ENCODE measurements at places on chromosomes 1 and 21.

DNA sequence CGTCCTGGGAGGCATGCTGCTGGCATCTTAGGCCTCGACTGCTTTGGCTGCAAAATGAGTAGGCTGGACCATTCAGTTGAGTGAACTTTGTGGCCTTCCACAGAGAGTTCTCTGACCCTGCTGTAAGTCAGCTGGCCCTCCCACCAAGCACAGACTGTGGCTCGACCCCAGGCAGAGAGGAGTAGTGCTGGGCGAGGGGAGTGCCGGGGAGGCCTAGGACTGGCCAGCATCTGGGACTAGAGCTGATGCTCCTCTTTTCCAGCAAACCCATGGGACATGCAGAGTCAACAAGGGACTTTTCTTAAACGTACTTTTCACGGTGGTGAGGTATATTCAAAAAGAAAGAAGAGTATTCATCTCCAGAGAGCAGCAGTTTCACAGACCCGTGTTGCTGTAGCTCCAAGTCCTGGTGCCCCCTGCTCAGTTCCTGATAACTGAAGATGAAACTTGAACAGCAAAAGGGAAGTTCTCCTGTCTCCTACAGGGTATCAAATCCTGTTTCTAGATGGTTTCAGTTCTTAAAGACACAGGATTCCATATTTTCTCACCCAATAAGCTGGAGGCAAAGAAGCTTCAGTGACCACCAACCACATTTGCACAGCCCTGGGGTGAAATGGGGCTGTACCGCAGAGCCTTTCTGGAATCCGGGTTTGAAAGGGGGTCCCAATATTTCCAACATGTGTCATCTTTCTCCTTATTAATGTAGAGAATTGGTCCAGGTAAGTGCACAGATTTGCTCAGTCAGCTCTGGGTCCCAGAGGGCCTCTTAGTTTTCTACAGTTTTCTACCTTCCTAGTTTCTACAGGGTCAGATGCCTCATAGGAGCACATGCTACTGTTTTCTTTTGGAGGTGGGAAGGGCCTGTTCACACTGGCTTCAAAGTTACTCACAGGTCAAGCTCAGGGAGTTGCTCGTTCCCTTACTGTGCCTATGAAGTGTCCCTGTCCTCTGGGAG lies 20.9 kb downstream of the BATF3 start:
- no peak for DNase-seq

GRCh38 chr1:78630600-78630999 lies 10.4 kb downstream of the IFI44L start:
- DNase-seq: no peak

DNA sequence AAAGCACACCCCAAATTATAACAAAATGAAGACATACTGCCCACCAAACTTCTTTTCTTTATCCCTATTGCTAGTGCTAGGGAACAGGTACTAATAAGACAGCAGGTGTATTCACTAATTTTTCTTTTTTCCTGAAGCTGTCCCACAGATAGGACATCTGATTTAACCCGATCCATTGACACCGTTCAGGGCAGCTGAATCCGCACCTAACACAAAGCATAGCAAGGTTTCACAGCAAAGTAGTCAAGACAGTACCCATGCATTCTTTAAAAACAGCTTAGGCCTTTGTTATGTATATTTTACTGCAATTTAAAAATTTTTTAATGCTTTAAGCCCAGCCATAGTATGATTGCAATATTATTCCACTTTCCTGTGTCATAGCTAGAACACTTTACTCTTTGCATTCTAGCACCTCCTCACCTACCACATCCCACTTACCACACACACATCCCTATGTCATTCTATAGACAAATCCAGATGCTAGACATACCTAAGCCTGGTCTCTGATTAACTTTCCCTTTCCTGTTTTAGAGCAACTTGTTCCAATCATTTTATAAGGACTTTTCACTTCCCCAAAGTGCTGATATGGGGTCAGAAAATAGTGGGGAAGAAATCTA lies 40.4 kb downstream of the GATAD2B start:
- no peak for DNase-seq

- DNase-seq: no peak
These were observed 62.5 kb upstream of the ARHGAP29 start for GRCh38 chr1:94299627-94300553.

DNA sequence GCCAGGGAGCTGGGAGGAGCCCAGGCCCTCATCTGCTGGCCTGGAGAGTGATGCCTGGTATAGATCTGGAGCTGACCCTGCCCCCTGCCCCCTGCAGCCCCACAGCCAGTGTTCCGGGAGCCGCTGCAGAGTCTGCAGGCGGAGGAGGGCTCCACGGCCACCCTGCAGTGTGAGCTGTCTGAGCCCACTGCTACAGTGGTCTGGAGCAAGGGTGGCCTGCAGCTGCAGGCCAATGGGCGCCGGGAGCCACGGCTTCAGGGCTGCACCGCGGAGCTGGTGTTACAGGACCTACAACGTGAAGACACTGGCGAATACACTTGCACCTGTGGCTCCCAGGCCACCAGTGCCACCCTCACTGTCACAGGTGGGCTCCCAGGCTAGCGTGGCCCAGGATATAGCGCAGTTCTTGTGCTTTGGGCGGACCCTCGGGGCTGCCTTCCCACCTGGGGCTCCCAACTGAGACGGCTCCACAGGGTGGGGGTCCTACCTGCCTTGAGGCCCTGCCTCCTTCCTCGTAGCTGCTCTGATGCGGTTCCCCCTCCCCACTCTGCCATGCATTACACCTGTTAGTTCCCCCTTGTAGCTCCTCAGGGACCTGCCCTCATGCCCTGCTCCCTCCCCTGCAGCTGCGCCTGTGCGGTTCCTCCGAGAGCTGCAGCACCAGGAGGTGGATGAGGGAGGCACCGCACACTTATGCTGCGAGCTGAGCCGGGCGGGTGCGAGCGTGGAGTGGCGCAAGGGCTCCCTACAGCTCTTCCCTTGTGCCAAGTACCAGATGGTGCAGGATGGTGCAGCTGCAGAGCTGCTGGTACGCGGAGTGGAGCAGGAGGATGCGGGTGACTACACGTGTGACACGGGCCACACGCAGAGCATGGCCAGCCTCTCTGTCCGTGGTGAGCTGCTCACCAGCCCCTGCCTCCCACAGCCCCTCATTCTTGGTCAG lies 98.7 kb downstream of the OBSCN start:
- no peak for DNase-seq

- no peak for DNase-seq
These were observed 76.4 kb downstream of the HLCS start for GRCh38 chr21:36890086-36890485.

DNA sequence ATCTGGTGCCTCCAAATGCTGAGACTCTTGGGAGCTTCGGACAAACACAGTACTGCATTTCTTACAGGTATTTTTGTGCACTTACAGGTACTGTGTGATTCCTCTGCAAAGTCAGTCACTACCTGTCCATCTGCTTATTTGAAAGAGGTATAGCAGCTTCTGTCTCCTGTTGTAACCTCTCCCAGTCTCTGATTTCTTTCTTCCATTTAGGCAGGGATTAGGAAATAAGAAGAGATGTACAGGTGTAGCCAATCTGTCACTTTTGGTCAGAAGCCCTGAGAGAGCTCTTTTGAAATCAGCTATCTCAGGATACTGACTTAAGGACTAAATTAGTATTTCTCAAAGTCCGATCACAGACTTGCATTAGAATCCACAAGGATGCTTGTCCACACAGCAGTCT lies 54.0 kb downstream of the AKT3 start:
- DNase-seq: no peak

DNA sequence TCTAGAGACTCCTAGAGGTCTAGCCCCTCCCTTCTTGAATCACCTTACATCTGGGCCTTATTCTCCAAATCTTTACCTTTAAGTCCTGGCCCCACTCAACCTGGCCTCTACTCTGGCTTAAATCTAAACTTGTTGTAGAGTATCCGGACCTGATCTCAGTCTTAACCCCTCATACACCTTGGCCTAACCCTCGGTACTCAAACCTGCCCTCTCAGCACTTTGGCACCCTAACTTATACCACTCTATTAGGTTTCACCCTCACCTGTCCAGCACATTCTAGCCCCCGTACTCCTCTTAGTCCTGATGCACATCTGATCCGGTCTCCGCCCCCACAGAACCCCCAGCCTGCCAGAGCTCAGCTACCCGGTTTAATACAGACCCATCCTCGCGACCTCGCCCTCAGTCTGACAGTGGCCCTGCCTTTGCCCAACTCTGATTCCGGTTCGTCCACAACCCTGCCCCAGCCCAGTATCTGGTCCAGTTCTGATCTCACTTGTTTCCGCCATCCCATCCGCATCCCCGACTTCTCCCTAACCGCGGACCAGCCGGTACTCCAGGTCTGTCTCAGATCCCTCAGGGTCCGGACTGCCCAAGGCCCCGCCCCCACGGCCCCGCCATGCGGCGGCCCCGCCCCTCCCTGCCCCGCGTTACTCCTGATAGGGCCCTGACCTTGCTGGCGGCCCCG lies 1.5 kb downstream of the TRIM62 start:
- peak; percentile 56 for DNase-seq

DNA sequence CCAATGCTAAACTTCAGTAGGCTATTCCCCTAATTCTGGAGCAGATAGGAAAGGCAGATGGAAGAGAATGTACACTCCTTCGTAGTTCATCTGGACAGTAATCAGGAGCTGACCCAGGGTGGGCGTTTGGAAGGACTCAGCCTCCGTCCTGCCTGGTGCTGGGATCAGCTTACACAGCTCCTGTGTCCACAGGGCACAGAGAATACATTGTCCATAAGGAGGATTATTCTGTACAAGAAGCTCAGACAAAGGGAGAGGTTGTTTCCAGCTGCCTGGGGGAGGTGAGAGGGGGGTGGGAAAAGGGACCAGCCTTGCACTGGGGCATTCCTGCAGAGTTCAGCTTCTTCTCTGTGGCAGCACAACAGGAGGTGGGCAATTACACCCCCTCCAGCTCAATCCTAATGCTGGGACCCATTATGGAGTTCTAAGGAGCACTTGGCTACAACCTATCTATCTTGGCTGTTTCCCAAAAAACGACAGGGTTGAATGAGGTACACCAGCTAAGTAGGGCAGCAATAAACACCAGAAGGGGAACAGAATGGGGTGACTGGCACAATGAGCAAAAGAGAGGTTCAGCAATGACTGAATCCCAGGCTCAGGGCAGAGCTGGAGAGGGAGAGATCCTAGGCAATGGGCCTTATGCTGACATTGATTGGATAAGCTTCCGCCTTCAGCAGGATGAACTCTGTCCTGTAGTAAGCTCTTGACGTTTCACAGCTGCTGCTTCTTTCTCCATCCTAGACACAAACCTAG lies 7.4 kb downstream of the MED8 start:
- DNase-seq: no peak

- no peak for DNase-seq
These were observed 103.8 kb upstream of the CASZ1 start for GRCh38 chr1:10900251-10900651.

DNA sequence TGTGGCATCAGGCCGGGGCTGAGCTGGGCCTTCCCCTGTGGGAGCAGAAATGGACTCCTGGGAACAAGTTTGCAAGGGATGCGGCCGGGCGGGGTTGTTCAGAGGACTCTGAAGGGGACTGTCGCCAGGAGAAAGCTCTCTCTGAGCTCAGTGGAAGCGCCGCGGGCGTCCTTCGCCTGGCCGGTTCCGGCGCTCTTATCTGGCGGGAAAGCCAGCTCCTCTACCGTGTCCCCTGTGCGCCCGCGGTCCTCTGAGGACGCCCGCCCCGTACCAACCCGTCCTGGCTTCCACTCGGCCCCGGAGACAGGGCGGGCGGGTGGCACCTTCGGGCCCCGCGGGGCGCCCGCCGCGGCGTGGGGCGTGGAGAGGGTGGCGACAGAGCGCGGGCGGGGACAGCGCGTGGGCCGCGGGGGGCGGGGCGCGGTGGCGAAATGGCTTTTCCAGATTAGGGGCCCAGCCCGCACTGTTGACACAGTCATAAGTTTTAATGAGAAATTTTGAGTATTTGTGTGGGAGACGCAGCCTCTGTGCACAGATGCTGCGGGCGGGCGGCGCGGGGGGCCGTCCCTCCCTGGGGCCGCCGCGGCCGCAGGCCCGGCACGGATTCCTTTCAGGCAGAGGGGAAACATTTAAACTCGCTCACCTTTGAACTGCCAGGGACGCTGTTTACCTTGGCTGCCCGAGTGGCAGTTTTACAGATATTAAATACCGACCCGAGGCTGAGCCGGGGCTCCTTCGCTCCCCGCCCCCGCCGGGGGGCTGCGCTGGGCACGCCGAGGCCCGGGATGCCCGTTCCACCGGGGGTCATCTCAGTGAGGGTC lies 70.2 kb downstream of the FOXD2 start:
- DNase-seq: no peak

GRCh38 chr21:25563361-25564116 lies 43.7 kb downstream of the MRPL39 start:
- DNase-seq: no peak

- DNase-seq: no peak
These were observed 168.2 kb downstream of the TRABD2B start for GRCh38 chr1:47828978-47829377.

GRCh38 chr1:182251561-182251960 lies 140.0 kb downstream of the GLUL start:
- DNase-seq: no peak

DNA sequence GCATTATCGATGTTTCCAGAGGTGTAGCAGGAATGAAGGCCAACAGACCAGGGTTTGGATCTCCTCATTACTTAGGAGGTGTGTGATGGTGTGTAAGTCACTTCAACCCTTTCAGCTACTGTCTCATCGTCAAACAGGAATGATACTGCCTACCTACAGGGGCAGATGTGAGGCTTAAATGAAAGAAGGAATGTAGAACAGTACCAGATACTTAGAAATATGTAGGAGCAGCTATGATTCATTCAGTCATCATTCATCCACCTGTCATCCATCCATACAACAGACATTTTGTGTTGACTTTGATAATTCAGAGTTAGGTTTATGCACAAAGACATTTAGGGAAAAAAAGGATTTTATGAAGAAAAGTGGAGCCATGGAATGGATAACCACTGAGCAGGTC lies 486.9 kb upstream of the DAB1 start:
- no peak for DNase-seq

DNA sequence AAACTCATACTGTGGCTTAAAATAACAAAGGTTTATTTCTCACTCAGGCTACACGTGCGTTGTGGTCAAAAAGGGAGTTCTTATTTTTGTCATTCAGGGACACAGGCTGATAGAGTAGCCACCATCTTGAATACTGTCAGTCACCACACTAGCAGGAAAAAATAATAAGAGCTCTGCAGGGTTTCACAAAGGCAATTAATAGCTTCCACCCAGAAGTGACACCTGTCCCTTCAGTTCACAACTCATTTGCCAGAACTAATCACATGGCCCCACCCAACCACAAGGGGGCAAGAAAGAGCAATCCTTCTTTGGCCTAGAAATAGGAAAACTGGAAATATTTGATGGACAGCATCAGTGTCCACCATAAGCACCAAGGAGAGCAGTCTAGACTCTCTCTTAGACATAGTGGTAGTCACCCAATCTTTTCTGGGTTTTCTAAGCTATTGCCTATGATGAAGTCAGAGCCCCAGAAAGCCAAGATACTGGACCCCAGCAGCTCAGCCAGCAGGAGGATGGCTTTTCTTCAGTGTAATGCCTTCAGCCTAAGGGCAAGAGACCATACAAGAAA lies 8.2 kb downstream of the HAPLN2 start:
- no peak for DNase-seq

GRCh38 chr1:41789661-41790330 lies 128.9 kb downstream of the HIVEP3 start:
- no peak for DNase-seq
